ENCODE measurements at places on chromosomes 12 and 14.

GRCh38 chr14:70009961-70010360 is 130.7 kb downstream of the SMOC1 start:
- DNase-seq: no peak

- no peak for DNase-seq
Observed at GRCh38 chr12:42564556-42564955, 25.0 kb downstream of the PRICKLE1 start.

DNA sequence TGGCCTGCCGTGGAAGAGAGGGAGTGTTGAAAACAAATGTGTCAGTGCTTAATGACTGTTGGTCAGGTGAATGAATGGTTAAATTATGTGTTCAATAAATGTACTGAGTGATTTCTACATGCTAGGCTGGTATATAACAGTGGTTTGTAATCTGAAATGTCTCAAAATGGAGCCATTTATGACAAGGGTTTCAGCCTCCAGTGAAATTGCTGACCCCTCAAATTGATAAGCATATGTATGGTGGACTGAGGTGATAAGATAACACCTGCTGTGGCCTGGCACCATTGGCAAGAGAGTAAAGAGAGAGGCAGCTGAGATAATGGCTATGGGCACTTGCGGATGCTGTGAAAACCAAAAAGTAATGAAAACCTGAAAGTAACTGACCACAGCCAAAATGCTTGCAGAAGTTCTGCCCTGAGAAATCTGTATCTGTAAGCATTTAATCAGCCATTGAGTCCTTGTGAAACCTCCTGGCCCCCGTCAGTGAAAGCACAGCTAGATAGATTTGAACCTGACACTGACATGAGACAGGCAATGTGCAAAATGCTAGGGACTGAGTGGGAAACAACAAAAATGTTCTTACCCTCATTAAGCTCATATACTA is 1.4 kb upstream of the BCAT1 start:
- DNase-seq: no peak

DNA sequence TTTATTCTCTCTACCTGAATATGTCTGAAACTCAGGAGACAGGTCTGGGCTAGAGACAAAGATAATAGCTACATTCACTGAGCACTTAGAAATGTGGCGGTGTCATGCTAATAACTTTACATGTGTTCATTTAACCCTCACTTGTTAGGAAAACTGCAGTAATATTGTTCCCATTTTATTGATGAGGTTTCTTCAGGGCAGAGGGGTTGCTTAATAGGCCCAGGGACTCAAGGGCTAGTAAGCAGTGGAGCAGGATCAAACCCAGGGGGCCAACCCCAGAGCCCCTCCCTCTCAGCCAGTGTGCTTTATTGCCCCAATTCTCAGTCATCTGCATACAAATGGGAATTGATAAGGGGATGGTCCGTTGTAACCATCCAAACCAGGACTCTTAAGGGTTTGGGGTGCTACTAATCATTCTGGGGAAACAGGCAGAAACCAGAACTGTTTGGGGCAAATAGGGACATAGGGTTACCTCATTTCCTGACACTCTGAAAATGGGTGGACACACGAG is 142.8 kb upstream of the AMIGO2 start:
- DNase-seq: no peak

GRCh38 chr12:45660330-45660729 is 69.2 kb upstream of the ARID2 start:
- no peak for DNase-seq

DNA sequence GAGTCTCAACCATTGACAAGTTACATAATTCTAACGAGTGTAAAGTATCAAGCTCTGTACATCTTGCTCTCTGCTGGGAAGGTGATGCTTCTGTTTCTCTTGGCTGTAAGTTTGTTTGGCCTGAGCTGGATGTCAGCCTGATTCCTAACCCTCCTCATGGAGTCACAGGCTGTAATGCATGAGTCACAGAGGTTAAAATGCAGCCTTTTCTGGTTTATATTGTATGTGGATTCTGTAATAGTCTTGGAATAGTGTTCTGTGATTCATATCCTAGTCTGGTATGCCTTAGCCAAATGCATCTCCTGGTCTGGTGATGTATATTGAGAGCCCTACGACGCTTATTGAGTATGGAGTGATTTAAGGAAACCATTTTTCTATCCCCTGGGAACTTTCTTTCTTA is 104.5 kb upstream of the FRMD6 start:
- no peak for DNase-seq

GRCh38 chr12:69167648-69168165 is 71.7 kb upstream of the CPSF6 start:
- no peak for DNase-seq

- no peak for DNase-seq
Observed at GRCh38 chr12:30782316-30783173, 27.8 kb upstream of the CAPRIN2 start.

- no peak for DNase-seq
Observed at GRCh38 chr12:106000382-106001104, 138.2 kb downstream of the NUAK1 start.

DNA sequence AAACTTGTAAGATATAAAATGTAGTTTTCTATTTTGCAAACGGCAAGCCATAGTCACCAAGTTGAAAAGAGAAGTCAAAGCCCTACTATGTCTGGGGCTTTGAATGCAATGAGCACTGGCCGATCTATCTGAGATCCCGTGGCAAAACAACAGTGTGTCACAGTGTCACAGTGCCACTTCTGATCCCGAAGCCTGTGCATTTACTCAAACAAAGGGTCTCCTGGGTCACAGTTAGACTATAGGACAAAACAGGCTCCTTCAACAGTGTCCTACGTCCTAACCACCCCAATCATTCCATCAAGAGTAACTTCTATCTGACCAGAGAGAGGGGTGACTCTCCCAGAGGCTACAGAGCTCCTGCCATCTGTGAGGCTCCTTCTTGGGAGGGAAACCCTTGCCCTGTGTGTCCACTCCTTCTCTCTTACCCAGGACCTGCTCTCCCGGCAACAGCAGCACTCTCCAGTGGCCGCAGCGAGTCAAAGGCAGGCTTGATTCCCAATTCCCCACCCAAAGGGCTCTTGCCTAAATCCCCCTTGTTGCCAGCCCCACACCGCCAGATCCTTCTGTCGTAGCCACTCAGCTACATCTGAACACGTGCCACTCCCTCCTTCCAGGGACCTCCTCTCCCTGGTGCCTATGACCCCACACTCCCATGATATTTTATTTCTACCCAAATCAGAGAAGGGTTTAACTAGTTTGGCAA is 14.0 kb upstream of the SELPLG start:
- DNase-seq: no peak

DNA sequence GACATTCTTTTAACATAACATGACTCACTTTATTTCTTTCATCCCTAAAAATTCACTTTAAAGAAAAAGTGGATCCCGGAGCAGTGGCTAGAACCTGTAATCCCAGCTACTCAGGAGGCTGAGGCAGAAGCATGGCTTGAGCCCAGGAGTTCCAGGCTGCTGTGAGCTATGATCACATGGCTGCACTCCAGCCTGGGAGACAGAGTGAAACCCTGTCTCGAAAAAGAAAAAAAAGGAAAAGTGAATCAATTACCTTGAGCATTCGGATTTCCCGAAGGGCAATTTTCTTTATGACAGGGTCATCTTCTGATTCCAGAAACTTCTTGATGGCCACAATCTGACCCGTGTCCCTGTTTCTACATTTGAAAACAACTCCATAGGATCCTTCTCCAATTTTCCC is 1.2 kb downstream of the CDKL1 start:
- DNase-seq: no peak

DNA sequence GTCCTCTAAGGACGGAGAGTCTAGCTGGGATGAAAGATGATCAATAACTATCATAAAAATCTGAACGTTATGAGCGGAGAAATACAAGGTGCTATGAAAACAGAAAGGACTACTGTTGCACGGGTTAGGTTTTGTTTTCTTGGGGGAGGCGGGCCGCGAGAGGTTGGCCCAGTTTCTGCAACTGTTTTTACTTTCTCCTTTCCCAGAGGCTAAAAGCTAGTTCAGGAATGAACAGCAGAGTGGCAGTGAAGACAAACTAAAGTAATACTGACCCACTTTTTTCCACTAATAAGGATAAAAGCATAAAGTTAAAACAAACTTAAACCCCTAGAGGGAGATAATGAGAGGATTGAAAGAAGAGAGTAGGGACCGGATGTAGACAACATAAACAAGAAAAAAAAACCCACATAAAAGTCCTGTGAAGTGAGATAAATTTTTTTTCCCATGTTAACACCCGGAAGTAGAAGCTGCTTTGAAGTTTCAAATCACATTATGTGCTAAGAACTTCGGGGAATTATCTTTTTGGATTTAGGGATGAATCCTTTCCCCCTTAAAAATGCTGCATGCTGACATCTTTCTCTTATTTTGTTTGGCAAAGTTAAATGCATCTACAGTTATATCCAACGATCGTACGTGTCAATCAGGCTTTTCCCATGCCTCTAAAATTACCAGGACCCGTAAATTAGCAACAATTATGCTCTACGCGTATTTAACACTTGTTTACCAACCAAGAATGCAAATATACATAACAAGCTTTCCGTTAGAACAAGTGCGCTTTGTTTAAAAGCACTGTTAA is 1.0 kb upstream of the CDK17 start:
- no peak for DNase-seq

DNA sequence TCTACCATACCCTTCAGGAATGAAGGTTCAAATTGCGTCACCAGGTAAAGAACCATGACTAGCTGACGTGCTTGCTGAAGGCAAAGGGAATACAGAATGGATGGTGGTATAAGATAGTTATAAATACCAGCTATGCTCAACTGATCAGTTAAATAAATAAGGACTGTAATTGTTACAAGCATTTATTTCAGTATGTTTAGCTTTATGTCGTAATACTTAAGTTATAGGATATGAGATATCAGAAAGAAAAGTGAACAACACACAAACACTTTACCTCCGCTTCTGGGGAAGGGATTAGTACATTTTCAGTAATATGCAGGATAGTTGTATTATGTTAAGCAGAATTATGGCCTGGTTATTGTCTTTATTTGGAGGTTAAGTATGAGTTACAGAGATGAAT is 416.1 kb downstream of the BTG1 start:
- no peak for DNase-seq

GRCh38 chr12:30764251-30764650 is 9.5 kb upstream of the CAPRIN2 start:
- DNase-seq: peak; percentile 80

- peak; percentile 81 for DNase-seq
Observed at GRCh38 chr12:47904713-47905709, at the start of gene VDR. VDR (minus strand) TSS chr12:47904994; CDS start chr12:47879113, 25,881 bp downstream.

DNA sequence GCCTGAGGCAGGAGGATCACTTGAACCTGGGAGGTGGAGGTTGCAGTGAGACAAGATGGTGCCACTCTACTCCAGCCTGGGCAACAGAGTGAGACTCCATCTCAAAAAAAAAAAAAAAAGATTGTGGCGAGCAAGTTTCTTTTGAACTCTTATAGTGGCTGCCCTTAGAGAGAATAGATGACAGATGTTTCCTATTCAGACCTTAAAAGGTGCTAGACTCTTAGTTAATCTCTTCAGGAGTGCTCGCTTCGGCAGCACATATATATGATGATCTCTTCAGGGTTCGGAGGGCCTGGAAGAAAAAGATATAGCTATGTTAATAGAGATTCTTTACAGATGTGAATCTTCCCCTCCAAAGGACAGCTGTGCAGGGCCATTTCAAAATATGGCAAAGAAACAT is 73.1 kb upstream of the AMN1 start:
- no peak for DNase-seq

DNA sequence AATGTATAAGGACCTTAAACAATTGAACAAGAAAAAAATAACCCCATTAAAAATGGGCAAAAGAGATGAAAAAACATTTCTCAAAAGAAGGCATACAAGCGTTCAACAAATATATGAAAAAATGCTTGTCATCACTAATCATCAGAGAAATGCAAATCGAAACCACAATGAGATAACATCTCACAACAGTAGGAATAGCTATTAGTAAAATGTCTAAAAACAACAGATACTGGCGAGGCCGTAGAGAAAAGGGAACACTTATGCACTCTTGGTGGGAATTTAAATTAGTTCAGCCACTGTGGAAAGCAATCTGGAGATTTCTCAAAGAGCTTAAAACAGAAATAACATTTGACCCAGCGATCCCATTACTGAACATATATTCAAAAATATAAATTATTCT is 769.8 kb upstream of the MGAT4C start:
- DNase-seq: no peak

- DNase-seq: no peak
Observed at GRCh38 chr12:109589240-109589590, 15.6 kb downstream of the MVK start.

- no peak for DNase-seq
Observed at GRCh38 chr12:20507711-20508110, 139.4 kb downstream of the PDE3A start.

DNA sequence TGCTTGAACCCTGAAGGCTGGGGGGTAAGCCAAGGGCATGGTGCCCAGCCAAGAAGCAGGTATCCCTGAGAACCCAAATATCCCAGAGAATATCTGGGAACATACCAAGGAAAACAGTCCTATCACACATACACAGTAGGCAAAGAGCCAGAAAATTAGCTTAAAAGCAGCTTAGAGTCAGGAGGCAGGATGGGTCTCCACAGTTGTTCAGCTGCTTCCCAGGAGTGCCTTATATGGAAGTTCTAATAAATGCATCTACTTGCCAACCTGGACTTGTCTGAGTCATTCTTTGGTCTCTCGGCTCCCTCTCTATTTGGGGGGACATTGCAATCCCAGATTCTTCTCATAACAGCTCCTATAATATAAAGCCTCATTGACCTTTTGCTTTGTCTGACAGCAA is 9.0 kb upstream of the GPR135 start:
- DNase-seq: no peak

DNA sequence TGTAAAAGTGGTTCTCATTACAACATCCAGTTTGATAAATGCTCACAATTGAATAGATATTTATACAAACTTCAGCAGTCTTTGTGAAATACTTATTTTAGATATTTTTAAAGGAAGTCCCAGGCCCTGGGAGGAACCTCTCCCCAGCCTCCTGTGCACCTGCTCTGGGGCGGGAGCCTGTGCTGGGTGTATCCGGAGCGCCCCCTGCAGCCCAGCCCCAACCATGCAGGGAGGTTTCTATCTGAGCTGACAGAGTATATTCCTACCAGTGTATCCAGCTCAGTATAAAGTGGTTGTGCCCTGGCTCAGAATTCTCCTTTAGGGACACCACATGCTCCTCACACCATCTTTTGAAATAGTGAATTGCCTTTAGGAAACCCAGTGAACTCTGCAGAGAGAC is 851.8 kb downstream of the TMEM121 start:
- DNase-seq: no peak

DNA sequence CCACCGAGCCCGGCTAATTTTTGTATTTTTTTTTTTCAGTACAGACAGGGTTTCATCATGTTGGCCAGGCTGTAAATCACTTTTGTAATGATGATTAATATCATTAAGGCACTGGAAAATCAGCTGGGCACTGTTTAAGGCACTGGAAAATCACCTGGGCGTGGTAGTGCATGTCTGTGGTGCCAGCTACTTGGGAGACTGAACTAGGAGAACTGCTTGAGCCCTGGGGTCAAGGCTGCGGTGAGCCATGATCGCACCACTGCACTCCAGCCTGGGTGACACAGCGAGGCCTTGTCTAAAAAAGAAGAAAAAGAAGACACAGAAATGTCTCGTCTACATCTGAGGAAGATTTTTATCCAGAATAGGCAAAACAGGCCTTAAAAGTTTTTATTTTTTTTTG is 12.7 kb downstream of the SLC11A2 start:
- no peak for DNase-seq
